ENCODE measurements at places on chromosomes 1 and 21.

DNA sequence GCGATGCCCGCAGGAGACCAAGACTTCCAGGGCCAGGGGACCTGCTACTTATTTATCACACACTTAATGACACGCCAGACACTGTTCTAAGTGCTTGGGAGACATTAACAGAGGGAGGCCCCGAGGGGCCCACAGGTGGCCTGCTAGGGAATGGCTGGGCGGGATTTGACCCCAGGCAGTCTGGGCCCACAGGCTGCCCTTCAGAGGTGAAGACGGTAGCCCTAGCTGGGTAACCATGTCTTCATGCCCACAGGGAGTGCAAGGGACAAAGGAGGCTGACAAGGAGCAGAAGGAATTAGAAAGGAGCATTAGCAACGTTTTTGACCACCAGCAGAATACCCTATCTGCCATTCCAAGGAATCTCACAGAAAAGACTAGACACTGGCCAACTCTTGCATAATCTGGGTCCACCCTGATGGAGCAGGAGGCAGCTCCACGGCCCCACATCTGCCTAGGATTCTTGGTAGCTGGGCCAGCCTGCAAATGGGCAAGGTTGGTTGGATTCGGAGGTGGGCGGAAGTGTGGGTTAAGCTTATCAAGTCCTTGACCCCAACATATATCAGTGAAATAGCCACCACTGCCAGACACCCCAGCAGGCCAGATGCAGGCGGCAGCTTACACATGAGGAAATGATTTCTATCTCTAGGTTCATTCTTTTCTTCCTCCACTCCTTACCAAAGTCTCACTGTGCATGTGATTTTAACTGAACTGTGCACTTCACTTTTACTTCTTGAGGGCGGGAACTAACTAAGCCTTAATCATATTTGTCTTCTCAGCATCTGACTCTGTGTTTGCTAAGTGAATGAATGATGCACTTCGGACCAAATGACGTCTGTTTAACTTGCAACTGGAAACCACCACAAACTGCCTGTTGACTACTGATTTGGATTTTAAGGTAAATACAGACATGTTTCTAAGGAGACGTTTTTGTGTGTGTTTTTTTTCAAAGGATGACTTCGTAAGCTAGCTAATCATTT is 3.4 kb upstream of the ETS2 start:
- DNase-seq = no peak

- DNase-seq = no peak
Observed at GRCh38 chr1:156149374-156150332, 3.7 kb upstream of the SEMA4A start.

- DNase-seq = no peak
Observed at GRCh38 chr1:153371231-153371630, 4.2 kb downstream of the S100A12 start.

DNA sequence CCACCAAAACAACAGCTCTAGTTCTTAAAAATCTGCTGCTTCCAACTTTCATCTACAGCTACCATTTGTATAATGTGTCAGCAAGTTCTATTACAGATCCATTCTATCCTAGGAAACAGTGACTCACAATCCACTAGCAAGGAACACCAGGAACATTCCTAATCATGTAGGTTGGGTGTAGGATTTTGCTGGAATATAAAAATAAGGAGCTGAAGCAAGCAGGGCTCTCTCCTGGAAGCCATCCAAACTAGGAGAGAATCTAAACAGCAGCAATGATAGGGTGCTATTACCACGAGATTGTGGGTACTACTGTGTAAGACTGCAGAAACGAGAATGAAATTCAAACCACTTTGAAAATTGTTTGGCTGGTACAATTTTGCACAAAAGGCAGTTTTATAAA is 135.0 kb downstream of the PTPN14 start:
- DNase-seq = no peak

GRCh38 chr1:205235951-205236350 is 8.2 kb downstream of the TMCC2 start:
- no peak for DNase-seq

- no peak for DNase-seq
Observed at GRCh38 chr1:44673675-44674112, 587 bp downstream of the TMEM53 start.

DNA sequence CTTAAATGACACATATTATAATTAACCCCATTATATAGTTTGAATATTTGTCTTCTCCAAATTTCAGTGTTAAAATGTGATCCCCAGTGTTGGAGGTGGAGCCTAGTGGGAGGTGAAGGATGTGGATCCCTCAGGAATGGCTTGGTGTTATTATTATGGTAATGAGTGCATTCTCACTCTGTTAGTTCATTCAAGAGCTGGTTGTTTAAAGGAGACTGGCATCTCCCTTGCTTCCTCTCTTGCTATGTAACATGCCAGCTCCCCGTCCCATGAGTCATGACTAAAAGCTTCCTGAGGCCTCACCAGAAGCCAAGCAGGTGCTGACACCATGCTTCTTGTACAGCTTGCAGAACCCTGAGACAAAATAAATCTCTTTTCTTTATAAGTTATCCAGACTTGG is 1612.7 kb downstream of the AMY1C start:
- no peak for DNase-seq

- no peak for DNase-seq
Observed at GRCh38 chr1:57376041-57376440, 47.8 kb downstream of the DAB1 start.

- no peak for DNase-seq
Observed at GRCh38 chr1:117047271-117047670, 12.9 kb upstream of the TTF2 start.

DNA sequence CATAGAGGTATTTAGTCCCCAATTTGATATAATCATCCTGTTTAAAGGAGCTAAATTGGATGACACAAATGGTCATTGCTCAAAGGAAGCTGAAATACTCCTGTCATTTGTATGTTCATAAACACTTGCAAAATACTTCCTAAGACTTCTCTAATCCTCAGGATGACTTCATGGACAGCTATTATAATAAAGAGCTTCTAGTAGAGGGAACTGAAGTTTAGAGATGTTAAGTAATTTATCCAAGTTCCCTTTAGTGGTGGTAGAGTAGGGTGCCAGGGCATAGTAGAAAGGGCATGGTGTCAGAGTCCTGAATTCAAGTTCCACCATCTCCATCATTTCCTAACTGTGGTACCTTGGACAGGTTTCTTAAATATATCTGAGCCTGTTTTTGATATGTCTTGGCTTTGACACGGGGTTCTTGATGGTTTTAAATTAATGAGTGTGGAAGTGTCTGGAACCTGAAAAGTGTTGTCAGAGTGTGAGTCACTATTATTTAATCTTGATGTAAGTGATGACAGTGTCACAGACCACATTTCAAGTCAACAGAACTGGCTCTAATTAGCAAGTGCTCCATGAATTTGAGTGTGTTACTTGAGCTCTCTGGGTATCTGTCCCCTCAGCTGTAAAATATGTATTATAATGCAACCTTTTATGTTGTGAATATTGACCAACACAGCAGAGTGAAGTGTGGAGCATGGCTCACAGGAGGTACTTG is 12.1 kb upstream of the GBP6 start:
- DNase-seq = no peak

DNA sequence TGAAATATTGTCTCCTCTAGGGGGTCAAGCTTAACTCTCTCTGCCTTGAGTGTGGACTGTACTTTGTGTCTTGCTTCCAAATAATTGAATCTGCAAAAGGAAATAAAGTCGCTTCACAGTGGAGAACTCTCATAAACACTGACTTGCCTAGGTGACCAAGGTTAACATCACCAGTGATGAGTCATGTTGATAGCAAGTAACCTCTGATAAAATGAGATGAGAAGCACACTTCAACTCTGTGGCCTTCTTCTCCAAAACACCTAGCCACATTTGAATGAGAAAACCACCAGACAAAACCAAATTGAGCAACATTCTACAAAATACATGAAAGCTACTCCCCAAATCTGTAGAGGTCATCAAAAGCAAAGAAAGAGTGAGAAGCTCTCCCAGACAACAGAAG is 37.6 kb downstream of the PDE4B start:
- DNase-seq = no peak

GRCh38 chr21:46125846-46126301 is 28.0 kb downstream of the COL6A2 start:
- no peak for DNase-seq

- DNase-seq = no peak
Observed at GRCh38 chr1:154501423-154502065, 475 bp upstream of the TDRD10 start.

GRCh38 chr1:8147956-8148355 is 121.8 kb upstream of the ERRFI1 start:
- DNase-seq = no peak

- DNase-seq = no peak
Observed at GRCh38 chr1:59198564-59198963, 98.3 kb upstream of the FGGY start.

DNA sequence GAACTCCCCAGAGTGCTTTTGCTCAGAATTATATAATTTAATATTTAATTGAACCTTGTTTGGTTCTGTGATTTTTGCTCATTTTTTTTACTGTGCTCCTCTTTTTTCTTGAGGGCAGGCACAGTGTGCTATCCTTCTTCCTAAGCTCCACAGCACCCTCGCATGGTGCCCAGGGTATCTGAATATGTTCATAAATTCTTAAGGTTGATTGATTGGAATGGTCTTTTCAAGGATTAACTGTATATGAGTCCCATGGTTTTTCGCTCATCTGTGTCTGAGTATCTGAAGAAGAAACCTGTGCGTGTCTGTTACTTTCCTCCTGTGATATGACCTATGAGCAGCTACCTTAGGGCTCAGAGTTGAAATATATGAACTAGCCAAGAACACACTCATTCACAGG is 393.7 kb downstream of the HLX start:
- no peak for DNase-seq

DNA sequence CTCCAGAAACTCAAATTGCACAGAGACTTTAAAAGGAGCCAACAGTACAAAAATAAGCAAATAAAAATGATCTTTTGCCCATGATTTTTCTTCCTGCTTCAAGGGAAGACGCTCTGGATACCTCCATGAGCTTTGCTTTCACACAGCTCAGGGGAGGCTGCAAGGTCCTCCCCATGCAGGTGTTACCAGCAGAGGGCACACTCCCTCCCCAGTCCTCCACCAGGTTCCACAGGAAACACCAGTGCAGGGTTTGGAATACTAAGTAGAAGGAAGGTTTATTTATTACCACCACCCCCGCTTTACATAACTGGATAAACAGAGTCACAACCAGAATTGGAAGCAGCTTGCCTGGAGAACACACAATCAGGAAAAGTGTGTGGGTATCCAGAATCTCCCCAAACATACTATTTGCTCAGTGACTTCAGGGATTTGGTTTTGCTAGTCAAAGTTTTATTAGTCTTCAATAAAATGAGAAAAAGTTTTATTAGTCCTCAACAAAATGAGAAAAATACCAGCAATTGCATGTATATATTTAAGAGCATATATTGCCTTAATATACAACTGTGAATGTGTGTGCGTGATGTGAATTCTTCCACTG is 37.3 kb downstream of the HSD3B1 start:
- DNase-seq = no peak

GRCh38 chr1:116875391-116875790 is 34.3 kb upstream of the PTGFRN start:
- DNase-seq = no peak

DNA sequence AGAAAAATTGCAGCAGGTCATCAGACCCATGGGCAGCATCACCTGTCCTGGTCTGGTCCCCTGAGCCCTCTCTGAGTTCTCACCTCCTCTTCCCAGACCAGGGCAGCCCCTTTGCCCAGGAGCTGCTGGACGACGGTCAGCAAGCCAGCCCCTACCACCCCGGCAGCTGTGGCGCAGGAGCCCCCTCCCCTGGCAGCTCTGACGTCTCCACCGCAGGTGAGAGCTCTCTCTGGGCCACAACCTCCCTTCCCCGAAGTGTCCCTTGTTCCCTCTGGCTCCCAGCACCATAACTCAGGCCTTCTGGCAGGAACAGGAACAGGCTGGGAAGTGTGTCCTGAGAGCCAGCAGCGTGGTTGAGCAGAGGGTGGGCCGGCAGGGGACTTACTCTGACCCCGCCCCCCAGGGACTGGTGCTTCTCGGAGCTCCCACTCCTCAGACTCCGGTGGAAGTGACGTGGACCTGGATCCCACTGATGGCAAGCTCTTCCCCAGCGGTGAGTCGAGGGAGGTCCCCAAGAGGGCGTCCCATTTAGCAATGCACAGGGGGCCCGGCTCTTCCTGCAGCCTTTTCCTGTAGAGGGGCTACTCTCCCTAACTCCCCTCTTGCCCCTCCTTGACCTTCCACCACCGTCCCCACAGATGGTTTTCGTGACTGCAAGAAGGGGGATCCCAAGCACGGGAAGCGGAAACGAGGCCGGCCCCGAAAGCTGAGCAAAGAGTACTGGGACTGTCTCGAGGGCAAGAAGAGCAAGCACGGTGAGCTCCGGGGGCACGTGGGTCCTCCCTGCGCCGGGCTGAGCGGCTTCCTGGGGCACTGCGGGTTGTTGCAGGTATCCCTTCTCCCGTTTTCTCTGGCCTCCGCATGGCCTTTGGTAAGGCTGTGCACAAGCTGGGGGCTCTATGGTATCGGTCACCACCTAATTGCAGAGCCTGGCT is 2.4 kb downstream of the ELF3 start:
- DNase-seq = no peak

- no peak for DNase-seq
Observed at GRCh38 chr1:36492491-36492890, 9.8 kb upstream of the CSF3R start.

GRCh38 chr1:84571150-84571535 is 3.1 kb downstream of the CTBS start:
- no peak for DNase-seq

- DNase-seq = no peak
Observed at GRCh38 chr1:185578293-185578692, 155.9 kb upstream of the HMCN1 start.

DNA sequence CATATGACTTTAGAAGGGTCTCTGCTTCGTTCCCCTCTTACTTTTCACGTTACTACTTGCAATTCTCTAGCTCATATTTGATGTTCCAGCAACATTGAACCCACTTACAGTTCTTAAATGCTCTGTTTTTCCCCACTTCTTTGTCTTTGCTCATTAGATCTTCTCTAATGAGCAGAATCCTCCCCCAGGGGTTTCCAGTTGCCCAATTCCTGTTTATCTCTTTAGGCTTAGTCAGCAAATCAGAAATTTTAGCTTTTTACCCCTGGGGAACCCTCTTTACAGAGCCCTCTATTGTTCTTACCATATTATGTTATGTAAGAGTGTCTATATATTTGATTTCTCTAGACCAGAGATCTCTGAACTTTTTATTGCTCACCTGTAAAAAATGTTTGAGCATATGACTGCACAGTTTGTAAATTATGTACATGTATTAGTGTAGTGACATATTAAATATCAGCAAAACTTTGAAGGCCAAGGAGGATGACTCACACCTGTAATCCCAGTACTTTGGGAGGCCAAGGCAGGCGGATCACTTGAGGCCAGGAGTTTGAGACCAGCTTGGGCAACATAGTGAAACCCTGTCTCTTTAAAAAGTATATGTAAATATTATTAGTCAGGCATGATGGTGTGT is 71.4 kb downstream of the FNBP1L start:
- no peak for DNase-seq
